ENCODE measurements at places on chromosomes 7 and 10.

- no peak for DNase-seq
These were observed 9.5 kb downstream of the MARVELD1 start for GRCh38 chr10:97723001-97723400.

DNA sequence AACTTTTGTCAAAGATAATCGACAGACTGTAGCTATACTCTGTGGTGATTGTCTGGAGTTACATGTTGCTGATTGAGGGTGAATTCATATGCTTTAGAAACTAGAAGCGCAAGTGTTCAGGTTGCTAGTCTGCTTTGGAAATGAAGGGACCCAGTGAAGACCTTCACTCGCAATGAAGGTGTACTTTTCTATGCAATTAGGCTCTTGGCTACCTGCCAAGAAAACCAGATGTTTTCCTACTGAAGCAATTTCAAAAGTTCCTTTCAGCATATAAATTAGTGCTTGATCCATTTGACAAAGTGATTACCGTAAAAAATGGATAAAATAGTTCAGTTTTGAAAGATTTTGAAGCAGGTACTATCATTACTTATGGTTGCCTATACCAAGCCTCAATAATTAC, 10.0 kb upstream of the STK31 start:
- DNase-seq: no peak

DNA sequence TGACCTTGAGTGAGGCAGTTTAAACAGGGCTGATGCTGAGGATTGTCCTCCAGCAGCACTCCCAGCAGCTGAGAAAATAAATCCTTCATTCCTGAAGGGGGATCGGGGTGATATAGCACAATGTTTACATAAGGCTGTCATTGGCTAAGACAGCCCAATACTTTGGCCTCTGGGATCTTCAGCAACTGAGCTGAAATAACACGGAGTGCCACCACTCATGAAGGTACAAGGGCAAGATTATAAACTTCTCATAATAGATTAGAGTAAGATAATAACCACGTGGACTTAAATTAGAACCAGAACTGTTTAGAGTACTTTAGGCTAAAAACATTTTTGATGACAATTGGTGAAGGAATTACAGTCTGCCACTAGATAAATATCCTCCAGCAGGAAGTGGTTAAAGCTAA, 70.0 kb upstream of the PAPSS2 start:
- DNase-seq: no peak

GRCh38 chr10:133460208-133460769, 6.5 kb downstream of the SCART1 start:
- DNase-seq: no peak

DNA sequence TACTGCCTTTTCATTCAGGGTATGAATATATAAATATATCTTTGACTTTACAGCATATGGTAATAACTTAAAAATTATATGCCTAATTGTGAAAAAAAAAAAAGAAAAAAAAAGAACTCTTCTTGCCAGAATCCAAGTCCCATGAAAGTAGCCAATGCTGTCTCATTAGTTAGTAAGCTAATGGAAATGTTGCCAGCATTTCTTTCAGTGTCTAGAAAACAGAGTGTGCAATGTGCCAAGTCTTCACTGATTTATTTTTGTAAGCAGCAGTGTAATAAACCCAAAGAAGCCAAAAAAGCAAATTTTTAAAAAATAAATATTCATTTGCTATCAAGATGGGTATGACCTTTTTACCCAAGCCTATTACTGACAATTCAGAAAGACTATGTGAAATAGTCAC, 31.1 kb upstream of the LRRN3 start:
- DNase-seq: no peak

DNA sequence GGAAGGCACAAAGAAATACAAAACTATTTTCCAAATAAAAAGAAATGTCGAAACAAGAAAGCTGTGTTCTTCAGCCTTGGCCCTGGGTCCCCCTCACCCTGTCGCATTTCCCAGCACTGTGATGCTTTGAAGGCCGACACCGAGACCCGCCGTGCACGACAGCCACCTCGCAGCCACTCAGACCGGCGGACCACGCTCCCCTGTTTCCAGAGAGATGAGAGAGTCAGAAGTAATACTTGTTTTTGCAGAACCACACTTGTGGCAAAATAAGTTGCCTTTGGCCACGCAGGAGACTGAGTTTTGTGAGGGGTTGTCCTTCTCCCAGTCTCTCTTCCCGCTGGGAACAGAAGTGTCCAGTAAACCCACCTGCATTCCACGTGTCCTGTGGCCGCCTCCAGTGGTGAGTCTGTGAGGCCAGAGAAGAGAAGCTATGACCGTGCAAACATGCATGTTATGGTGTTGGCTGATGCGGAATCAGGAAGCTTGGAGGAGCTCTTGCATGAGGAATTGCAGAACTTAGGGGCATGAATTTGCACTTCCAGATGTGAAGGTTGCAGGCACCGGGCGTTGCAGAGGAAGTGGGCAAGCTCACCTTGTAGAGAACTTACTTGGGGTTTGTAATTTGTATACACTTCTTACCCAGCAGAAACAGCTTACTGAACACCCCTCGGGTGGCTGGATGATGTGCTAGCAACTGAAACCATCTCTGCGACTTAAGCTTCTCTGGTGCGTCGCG, 194.5 kb downstream of the EBF3 start:
- DNase-seq: peak; percentile 23

DNA sequence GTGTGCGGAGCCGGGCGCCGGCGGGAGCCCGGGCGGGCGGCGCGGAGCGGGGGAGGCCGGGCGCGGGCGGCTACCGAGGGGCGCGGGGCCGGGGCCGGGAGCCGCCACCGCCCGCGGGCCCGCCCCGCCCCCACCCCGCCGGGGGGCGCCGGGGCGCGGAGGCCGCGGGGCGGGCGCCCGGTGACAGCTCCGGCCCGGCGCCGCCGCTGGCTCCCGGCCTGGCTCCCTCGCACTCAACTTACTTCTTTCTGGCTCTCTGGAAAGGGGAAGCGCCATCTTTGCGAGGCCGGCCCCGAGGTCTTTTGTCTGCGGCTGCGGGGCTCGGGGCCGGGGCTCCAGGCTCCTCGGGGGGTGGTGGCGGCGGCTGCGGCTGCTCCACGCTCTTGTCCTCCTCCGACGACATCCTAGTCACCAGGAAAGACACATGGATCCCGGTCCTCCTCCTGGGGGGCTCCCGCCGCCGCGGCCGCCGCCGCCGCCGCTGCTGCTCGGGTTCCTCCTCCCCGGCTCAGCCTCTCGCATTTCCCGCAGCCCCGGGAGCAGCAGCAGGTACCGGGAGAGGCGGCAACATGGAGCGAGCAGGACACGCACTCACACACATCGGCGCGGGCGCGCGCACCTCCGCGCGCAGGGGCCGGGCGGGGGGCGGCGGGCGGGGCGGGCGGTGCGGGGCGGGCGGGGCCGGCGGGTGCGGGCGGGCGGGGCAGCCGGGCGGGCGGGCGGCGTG, at the start of gene KMT2C:
KMT2C (minus strand) TSS at position 620 of the 727 bp plus-strand sequence; CDS start at position 403, 217 bp downstream.
- peak; percentile 78 for DNase-seq

DNA sequence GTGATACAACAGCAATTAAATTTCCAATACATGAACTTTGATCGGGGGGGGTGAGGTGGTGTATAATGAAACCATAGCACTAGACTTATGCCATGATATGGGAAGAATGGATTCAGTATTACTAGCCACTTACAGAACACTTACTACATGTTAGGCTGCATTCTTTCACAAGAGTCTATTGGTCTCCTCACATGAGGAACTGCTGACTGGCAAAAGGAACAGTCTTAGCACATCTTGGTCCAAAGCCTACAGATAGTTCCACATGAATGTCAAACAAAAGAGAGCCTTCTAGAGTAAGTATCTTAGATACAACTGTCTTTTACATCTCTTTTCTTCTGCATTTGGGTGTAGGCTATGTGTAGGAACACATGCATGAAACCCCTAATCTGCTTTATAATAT, 115.9 kb upstream of the DNAJB12 start:
- no peak for DNase-seq

DNA sequence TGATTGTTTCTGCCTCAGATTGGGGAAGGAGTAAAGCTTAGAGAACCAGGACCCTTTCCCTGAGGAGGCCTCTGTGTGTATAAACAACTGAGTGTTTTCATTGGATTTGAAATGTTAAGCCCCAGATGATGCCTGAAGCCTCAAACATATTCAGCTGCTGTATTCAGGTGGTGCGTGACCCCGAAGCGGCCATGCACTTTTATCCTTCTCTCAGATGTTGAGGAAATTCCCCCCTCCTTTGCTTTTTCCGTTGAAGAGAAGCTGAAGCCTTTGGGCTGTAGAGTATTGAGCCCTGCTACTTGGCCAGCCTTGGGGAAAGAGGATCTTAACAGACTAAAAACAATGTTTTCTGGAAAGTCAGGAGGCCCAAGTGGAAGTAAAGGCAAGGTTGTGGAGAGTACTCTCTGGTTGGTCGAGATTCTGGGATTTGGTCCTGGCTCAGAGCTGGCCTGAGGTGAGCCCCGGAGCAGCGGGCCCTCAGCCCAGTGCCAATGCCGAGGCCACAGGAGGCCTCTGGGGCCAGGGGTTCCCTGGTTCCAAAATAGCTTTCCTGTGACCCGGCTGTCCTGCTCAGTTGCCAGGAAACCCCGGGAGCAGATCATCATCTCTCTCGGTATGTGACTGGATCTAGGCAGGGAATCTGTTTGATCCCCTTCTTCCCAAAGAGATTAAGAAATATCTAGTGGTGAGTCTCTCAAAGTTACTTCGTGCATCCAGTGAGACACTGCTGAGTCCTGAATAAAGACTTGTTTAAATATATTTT, 22.5 kb downstream of the FKBP6 start:
- no peak for DNase-seq

DNA sequence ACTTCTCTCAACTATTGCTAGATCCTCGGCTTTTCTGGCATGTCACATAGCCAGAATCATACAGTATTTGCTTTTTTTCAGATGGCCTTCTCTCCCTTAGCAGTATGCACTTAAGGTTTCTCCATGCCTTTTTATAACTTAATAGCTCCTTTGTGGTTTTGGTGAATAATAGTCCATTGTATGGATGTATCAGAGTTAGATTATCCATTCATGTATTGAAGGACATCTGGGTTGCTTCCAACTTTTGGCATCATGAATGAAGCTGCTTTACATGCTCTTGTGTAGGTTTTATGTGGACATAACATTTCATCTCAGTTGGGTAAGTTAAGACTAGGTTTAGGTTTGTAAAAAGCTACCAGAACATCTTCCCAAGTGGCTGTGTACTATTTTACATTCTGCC, 4.6 kb downstream of the ATP5F1C start:
- no peak for DNase-seq

- no peak for DNase-seq
These were observed 83.8 kb downstream of the EBLN1 start for GRCh38 chr10:22133749-22134624.

- DNase-seq: no peak
These were observed 7.6 kb downstream of the SEMA4G start for GRCh38 chr10:100976906-100977305.

GRCh38 chr10:129531195-129531968, 64.3 kb downstream of the MGMT start:
- no peak for DNase-seq

DNA sequence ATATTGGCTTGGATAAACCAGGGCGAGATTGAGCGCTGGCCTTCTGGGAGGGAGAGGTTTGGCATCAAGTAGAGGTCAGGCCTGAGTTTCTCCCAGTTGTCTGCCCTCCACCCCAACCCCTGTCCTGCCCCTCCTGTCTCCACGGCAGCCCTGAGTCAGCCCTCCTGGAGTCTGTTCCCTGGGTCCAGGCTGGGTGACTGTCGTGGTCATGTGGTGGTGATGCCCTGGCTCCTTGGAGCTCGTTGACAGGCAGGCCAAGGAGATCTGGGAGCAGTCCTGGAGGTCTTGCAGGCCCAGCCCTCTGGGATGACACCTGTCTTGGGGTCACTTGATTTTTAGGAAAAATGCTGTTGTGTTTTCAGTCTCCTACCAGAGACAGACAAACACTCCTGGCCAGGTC, 53.6 kb upstream of the PODXL start:
- DNase-seq: no peak

DNA sequence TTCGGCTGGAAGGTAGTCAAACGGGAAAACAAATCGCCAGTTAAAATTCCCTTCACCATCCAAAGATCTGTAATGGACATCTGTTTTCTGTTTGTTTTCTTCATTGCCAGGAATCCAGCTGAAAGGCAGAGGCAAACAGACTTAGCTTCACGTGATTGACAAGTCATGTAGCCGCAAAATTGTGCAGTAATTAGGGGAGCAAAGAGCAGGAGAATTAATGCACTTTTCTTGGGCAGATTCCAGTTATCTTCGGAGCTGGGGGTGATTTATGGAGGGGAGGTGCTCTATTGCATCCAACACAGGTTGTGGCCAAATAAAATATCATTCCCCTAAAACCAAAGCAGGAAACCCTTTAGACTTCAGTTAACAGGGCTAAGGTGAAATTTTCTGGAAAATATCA, 162.2 kb downstream of the MYOF start:
- DNase-seq: no peak

- DNase-seq: no peak
These were observed 127.6 kb downstream of the DLG5 start for GRCh38 chr10:77798940-77799339.

DNA sequence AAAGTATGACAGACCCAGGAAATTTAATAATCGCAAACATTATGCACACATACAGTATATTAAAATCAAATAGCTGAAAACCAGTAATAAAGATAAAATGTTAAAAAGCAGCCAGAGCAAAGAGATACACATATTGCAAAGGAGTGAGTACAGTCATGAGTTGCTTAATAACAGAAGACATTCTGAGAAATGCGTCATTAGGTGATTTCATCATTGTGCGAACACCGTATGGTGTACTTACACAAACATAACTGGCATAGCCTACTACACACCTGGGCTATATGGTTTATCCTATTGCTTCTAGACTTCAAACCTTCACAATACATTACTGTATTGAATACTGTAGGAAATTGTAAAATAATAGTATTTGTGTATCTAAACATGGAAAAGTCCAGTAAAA, 367.6 kb downstream of the NXPH1 start:
- DNase-seq: no peak

DNA sequence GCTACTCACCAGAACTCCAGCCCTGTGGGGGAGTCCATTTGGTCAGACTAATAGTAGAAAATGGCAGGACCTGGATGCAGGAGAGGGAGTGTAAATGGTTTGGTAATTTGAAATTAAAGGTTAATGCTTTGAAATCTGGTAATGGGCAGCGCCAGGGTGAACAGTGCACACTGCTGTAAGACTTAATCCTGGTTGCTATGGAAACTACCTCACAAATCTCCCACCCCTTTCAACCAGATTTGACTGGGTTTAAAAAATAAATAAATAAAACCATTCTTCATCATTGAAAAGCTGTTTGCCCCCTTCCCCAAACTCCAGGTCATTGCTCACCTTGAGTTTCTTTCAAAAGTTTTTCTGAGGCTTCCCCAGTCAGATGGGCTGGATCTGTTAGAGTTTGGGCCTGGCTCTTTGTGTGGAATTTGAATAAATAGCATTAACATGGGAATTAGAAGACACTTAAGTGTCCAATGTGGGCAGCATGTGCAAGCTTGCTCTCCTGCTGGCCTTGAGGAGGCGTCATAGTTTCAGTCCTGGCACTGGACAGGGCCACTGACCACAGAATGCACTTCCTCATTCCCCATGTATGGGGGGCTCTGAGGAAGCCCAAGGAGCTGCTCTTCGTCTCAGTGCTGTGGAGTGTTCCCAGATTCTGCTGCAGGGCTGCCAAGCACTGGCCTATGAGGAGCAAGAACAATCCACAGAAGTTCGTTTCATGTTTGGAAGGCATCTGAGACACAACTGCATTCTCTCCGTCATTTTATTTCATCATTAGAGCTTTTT, 90.7 kb downstream of the LRRC4 start:
- DNase-seq: no peak

- DNase-seq: no peak
These were observed 34.2 kb downstream of the GPER1 start for GRCh38 chr7:1121886-1122831.

- no peak for DNase-seq
These were observed 60.4 kb downstream of the ADD3 start for GRCh38 chr10:110067960-110068770.

- DNase-seq: no peak
These were observed 116.8 kb downstream of the OR13A1 start for GRCh38 chr10:45198486-45199204.

- no peak for DNase-seq
These were observed 324.2 kb upstream of the ZMIZ1 start for GRCh38 chr10:78744491-78745090.

All from right forelimb (tissue), 1 donor.